ENCODE measurements at places on chromosomes 7 and 10.
A peak's percentile ranks its signal among the peaks of the same experiment; 100 is the strongest.

- DNase-seq: no peak
Observed at GRCh38 chr10:132376394-132376851, 20.6 kb upstream of the PWWP2B start.

GRCh38 chr7:26593896-26594295, 270.5 kb downstream of the SKAP2 start:
- DNase-seq: no peak

GRCh38 chr10:68471586-68472408, at the start of gene DNA2:
Gene DNA2, minus strand, starts transcription at chr10:68471973. Its CDS starts 109 bp downstream, at chr10:68471864.
- DNase-seq: peak; percentile 41

- no peak for DNase-seq
Observed at GRCh38 chr10:66591865-66592264, 334.0 kb upstream of the LRRTM3 start.

DNA sequence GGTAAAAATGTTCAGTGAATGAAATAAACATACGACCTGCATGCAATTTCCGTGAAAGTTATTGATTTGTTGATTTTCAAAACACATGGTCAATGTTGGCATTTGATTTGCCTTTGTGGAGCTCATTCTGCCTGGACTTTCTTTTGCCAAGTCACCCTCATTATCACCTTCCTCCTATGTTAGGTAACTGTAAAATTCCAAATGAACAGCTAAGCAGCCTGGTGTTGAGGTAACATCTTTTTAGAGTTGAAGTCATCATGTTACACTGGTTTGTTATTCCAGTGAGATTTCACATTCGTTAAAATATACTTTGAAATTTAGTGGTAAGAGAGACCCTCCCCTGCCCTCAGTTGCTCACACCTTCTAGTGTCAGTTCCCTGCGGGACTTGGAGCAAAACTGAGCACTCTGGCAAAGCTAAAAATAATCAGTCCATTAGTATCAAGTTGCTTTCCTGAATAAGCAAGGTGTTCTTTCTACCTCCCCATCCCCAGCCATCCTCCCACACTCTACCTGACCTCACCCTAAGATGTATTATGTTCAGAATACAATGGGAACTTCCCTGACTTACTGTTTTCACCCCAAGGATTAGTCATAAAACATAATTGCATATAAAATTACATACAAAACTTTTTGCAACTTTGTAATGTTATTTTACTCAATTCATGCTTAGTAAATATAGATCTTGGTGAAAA, 283.3 kb upstream of the SEMA3A start:
- no peak for DNase-seq

GRCh38 chr10:22992075-22992474, 64.2 kb downstream of the ARMC3 start:
- DNase-seq: no peak

DNA sequence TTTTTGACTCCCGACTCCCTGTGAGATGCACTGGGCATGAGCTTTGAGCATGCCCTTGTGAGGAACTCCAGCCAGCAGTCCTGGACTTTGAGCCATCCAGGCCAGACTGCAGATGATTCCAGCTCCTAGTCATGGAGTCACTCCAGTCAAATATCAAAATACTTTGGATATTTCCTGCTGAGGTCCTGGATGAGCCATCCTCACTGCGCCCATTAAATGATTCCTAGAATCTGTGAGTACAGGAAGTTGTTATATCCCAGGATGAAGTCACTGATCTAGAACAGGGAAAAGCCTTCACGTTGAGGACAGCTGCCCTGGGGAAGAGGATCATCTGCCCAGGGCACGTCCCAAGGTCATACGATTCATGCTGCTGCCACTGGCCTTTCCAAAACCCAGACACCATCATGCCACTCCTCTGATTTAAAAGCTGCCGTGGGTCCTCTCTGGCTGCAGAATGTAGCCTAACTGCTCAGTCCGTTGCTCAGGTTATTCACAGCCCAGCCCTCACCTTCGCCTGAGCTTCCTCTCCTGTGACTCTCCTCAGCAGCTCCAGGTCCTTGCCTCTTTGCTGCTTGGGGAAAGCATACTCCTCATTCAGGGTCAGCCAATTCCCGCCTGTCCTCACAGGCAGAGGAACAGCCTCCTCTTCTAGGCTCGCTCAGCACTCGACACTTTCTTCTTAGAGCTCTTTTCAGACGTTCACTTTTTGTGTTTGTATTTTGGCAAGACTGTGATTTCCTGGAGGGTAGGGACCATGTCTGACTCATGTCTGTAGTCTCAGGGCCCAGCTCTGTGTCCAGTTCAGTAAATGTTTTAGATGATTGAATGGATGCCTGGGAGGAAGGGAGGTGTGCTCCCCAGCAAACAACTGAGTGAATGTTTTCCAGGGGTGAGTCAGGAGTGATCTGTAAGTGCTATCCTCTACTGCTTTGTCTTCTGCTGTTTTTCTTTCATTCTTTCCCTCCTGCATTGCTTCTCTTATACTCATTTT, 157.8 kb downstream of the SNX10 start:
- peak; percentile 35 for DNase-seq

DNA sequence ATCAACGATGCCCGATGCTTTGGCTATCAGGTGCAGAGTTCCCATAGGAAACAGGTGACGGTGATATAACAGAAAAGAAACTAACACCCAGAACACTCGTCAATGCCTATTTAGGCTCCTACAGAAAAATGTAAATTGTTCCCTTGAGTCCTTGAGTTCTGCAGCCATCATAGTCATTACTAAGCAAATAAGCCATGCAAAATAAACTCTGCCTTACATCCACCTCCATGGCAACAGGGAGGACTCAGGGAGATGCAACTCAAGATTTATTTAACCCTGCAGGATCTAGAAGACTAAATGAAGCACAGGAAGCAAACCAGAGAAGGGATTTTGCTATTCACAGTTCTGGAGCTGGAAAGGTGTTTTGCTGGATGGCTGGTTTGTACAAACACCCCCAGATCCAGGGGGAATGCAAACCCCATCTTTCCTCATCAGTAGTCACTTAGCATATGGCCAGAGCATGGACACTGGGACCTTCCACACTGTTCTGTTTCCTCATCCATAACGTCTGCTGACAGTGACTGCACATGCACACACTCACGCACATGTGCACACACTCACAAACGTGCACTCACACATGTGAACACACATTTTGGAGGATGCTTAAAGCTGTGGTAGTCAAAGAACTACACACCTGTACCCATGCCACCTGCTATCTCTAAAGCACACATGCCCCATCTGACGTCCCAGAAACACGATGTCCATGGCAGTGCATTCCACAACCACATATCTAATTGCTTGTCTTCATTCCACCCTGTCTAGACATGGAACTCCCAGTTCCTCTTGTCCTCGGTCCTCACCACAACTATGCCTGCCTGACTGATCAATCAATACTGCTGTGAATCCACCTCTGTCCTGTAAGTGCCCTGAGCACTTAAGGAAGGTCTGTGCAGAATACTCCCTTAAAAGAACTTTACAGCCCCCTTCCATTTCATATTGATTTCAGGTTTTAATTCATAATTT, 178.2 kb downstream of the COBL start:
- DNase-seq: no peak

- DNase-seq: no peak
Observed at GRCh38 chr10:59713196-59713821, 3.7 kb upstream of the SLC16A9 start.

GRCh38 chr10:106705681-106706100, 458.8 kb downstream of the SORCS1 start:
- DNase-seq: peak; percentile 22

GRCh38 chr7:12436896-12437535, 33.4 kb upstream of the VWDE start:
- peak; percentile 65 for DNase-seq

GRCh38 chr7:25598765-25599164, 370.5 kb upstream of the NPVF start:
- no peak for DNase-seq

- DNase-seq: no peak
Observed at GRCh38 chr10:33136271-33136670, 178.2 kb upstream of the ITGB1 start.

- no peak for DNase-seq
Observed at GRCh38 chr10:49356181-49356580, 39.7 kb downstream of the DRGX start.

DNA sequence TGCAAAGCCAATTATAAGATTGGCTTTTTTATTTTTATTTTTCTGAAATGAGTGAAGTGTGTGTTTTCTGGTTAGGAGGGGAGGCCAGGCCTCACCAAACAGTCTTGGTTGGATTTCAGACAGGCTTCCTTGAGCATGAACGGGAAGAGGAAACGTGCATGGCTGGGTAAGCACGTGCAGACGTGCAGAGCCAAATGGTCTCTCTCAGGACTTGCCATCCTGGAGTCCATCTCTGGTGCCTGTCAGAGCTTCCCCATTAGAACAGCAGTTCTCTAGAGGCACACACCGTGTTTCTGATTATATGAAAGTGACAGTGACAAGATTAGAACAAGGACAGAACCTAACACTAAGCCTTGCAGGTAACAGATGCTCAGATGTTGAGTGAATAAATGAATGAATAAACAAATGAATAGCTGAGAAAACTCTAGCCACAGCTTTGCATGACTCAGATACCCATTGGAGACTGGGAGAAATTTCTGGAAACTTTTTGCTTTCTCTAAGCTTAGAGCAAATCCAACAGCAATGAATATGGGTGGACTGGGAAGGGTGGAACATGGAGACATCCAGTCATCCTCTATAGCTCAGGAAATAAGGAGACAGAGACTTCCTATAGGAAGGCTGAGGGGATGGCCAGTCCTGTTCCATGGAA, 11.8 kb upstream of the CALD1 start:
- no peak for DNase-seq

DNA sequence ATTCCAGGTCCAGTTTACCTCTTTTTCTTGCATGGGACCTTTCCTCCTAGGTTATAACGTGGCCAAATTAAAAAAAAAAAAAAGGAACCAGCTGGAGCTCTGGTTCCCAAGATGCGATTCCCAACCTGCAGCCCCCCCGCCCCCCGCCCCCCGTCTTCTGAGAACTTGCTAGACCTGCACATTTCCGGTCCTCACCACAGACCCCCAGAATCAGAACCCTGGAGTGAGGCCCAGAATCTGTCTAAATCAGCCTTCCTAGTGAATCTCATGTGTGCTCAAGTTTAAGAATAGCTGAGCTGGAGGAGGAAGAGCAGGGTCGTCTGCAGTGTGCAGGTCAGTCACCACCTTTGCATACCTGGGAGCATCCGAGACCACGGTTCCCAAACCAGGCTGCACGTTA, 144.2 kb downstream of the KLF6 start:
- no peak for DNase-seq

GRCh38 chr10:69438536-69439349, 12.5 kb upstream of the TSPAN15 start:
- peak; percentile 14 for DNase-seq

GRCh38 chr7:11332865-11333228, 359.2 kb downstream of the PHF14 start:
- no peak for DNase-seq

GRCh38 chr10:101217450-101218281, 11.6 kb downstream of the LBX1 start:
- DNase-seq: no peak

DNA sequence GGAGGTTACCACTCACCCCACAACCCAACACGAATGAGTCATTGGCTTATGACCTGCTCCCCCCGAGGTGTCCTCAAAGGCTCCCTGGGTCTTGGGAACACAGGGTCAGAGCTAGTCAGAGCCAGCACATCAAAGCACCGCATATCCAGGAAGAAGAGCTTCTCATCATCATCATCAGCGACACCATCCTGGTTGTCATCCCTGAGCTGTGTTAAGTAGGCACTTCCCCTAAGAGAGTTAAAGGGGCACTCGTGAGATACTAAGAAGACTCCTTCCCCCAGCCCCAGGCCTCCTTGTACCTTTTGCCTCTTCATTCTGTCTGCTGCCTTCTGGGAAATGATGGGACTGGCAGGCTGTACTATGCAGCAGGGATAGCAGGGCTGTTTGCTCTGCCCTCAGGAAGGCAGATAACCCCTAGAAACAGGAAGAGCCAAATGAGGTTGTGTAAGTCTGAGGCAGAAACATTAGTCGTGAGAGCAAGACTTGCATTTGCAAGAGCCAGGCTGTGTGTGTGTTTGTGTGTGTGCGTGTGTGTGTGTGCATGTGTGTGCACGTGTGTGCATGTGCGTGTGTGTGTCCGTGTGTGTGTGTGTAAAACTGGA, 11.1 kb upstream of the CPA1 start:
- peak; percentile 78 for DNase-seq

DNA sequence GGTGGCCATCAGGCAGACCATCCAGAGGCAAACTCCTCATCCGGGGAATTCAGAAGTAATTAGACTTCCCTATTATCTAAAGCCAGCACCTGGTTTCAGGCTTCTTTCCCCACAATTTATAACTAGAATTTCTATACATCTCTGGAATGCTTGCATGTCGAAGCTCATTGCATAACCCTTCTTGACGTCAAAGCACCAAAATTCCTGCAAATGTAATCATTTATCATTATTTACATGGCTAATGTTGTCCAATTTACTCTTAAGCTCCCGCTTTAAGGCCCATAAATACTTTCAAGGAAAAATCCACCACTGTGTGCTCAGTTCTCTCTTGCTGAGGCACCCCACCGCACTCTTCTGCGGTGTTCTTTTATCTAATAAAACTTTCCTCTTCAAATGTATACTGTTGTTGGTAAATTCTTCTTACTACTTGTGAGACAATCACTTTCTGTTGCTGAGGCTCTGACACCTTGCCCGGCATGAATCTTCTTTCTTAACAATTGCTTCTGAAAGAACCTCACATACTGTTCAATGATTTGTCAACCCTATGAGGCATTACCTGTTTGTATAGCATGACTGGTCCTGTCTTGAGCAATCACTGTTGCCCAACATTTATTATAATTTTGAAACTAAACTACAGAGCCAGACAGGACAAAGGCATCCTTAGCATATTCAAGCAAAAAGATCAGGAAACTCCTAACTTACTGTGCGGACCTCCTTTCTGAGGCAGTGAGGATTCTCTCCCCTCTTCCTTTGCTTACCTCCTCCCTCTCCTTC, 17.4 kb upstream of the GPR141 start:
- DNase-seq: no peak

DNA sequence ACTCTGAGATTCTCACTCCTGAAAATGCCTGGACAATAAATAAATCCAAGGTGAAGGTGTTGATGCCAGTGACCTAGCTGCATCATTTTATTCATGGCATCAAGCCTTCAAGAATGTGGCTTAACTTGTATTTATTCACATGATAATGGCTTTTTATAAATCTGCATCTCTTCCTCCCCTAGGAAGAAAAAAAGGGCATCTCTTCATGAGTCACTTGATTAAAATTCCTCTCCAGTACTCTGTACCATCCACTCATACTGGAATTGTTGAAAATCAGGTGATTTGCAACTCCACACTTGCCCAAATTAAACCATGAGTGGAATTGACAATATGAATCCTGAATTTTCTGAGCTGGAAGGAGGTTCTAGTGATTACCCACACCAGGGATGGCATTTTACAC, 30.2 kb downstream of the PTPRE start:
- DNase-seq: no peak
